ENCODE measurements at places on chromosomes 6 and 20.

GRCh38 chr20:39706184-39706663, 744.1 kb downstream of the DHX35 start:
- DNase-seq: no peak

DNA sequence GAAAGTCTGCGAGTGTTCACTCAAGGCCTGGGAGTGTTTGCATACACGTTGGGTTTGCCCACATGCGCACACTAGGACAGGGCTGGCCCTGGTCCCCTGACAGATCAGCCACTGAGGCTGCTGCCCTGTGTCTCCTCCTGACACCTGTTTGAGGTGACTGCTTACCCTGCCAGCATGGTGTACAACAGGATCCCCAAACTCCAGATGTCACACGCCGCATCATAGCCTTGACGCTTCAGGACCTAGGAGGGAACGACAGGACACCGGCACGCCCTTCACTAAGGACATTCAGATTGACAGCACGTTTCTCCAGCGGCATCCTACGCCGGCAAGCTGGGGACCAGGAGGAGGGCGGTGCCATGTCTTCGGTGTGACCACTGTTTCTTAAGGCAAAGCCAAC, 37.0 kb upstream of the MPC1 start:
- no peak for DNase-seq

- DNase-seq: no peak
Observed at GRCh38 chr6:36863670-36864540, 10.7 kb downstream of the PPIL1 start.

- DNase-seq: no peak
Observed at GRCh38 chr20:20992277-20992676, 113.9 kb downstream of the LINC00237 start.

DNA sequence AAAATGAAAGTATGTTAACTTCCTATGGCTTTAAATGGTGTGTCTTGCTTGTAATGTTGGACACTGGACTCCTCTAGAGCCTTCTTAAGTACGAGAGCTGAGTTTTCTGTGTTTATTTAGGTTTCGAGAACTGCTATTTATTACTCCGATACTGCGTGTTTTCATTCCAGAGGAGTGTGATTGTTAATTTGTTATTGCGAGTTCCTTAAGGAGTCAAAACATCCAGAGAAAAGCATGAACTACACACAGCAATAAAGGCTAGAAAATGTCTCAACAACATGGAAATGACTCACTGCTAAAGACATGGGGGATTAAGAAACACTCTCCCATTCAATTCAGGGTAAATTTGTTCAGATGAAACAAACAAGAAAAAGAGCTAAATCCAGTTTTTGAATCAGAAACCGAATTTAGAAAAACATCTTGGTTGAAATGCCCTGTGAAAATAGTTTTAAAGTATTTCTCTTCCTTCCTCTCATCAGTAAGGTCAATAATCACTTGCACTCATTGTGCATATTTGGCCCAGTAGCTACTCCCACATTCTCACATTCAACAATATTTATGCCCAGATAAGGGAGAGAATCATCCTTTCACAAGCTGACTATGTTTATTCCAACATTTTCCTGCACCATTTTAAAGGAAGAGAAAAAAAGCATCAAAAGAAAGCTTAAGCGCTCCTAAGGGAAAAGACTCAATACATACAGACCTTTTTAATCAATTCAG, 36.0 kb downstream of the ATXN1 start:
- no peak for DNase-seq

- DNase-seq: no peak
Observed at GRCh38 chr6:135390458-135390857, 107.1 kb downstream of the AHI1 start.

- no peak for DNase-seq
Observed at GRCh38 chr6:151436300-151436699, 15.6 kb downstream of the RMND1 start.

DNA sequence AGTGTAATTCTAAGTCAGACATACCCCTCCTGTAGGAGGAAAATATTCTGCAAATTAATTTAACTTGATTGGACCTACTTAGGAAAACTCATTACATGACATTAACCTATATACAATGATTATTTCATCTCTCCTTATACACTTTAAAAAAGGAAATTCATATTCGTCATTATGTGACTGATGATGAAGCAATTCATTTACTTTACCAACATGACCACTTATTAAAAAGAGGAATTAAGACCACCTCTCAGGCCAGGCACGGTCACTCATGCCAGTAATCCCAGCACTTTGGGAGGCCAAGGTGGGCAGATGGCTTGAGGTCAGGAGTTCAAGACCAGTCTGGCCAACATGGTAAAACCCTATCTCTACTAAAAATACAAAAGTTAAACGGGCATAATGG, 11.6 kb downstream of the AKIRIN2 start:
- DNase-seq: no peak

DNA sequence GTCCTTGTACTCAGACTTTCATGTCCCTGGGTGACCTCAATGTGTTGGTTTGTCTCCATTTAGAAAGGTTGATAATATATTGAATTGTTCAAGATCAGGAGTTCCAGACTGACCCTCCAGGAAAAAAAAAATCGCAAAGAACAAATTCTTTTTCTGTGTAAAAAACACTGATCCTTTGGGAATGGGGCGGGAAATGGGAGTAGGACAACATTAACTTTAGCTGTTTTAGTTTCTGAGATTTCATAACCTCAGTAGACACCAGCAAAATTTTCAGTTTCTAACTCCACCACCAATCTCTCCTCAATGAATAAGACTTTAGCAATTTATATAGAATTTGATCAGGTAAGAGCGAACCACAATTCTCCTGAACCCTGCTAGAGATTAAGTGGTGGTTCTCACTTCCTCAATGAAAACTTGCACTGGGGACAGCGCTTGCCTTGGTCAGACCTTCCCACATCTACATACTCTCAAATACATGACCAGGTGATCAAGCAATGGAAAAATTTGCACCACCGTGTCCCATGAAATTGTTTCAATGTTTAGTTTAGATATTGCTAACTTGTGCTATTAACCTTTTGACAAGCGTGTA, 231.2 kb upstream of the PLN start:
- no peak for DNase-seq

All from CD4-positive, alpha-beta T cell treated with Interleukin-1 beta for 1 hour (primary cell).